Mesothelial cell of epicardium (in vitro differentiated cells): ENCODE measurements at places on chromosomes 3 and 15. TPM values are rescaled to one million over a fixed set of nuclear protein-coding genes. Genes with fewer than 3 reads are reported as not detected.

DNA sequence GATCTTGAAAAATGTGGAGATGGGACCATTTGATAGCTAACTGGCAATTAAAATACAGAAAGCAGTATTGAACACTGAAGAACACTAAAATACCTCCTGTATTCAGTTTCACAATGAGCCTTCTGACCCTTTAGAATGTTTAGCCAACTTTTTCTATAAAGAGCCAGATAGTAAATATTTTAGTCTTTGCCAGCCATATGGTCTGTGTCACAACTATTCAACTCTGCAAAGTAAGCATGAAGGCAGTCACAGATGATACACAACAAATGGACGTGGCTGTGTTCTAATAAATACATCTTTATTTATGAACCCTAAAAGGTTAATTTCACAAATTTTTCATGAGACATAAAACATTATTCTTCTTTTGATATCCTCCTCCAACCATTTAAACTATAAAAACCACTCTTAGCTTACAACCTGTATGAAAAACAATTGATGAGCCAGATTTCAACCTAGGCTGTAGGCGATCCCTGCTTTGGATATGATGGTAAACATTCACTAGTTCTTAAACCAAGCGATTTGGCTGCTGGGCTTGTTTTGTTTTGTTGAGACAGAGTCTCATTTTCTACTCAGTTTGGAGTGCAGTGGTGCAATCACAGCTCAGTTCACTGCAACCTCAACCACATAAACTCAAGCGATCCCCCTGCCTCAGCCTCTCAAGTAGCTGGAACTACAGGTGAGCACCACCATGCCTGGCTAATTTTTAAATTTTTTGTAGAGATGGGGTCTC lies 13.6 kb upstream of the CSPG5 start:
- H3K36me3 ChIP-seq = peaks cover 59% of the 10 kb centered on the region
- no peak overlapping the region for H3K4me3 ChIP-seq
- H3K4me1 ChIP-seq = no peaks in the 10 kb centered on the region

DNA sequence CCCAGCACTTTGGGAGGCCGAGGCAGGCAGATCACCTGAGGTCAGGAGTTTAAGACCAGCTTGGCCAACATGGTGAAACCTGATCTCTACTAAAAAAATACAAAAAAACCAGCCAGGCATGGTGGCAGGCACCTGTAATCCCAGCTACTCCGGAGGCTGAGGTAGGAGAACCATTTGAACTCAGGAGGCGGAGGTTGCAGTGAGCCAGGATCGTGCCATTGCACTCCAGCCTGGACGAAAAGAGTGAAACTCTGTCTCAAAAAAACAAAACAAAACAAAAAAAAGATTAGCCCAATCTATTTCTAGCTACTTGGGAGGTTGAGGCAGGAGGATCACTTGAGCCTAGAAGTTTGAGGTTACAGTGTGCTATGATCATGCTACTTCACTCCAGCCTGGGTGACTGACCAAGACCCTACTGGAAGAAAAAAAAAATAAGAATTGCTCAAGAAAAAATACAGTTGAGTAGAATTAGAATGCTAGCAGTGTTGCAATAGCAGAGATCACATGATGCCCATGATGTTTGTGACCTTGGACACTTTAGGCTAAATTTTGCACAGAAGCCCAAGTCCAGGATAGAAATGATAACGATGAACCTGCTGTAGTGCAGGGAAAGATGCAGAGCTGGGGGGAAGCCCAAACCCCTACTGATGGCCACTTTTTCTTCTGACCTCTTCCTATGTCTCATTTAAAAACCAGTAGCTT lies 162.2 kb downstream of the LPP start:
- H3K36me3 ChIP-seq = no peaks in the 10 kb centered on the region
- peaks cover 6% of the 10 kb centered on the region for H3K4me1 ChIP-seq
- DNase-seq = no peak
- H3K4me3 ChIP-seq = no peak overlapping the region
- no peak overlapping the region for H3K27ac ChIP-seq

- H3K4me1 ChIP-seq = peaks cover 44% of the 10 kb centered on the region
- DNase-seq = no peak
- H3K27me3 ChIP-seq = no peaks in the 10 kb centered on the region
- H3K36me3 ChIP-seq = peaks cover 24% of the 10 kb centered on the region
These were observed 38.6 kb downstream of the ATP1B3 start for GRCh38 chr3:141915016-141915415.

- peaks cover 28% of the 10 kb centered on the region for H3K4me1 ChIP-seq
- H3K27me3 ChIP-seq = no peaks in the 10 kb centered on the region
- H3K4me3 ChIP-seq = no peak overlapping the region
- H3K36me3 ChIP-seq = peaks cover 11% of the 10 kb centered on the region
These were observed 53.9 kb downstream of the MEF2A start for GRCh38 chr15:99619712-99620111.

DNA sequence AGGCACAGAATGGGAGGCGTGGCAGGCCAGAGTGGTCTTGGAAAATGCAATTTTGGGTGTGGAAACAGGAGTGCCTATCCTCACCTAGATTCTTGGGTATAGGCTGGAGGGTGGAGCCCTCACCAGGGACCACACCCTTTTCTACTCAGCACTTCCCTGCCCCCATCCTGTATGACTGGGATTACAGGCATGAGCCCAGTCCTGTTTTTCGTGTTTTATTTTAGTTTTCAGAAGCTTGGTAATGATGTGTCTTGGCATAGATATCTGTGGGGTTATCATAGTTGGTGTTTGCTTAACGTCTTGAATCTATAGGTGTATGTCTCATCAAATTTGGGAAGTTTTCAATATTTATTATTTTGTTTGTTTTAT lies 248.7 kb upstream of the CBLB start:
- no peaks in the 10 kb centered on the region for H3K27me3 ChIP-seq
- H3K4me3 ChIP-seq = no peak overlapping the region
- DNase-seq = no peak
- peaks cover 1% of the 10 kb centered on the region for H3K36me3 ChIP-seq

- no peak overlapping the region for H3K4me3 ChIP-seq
- DNase-seq = no peak
- no peaks in the 10 kb centered on the region for H3K27me3 ChIP-seq
- H3K27ac ChIP-seq = peak overlapping the region; percentile 87
- H3K4me1 ChIP-seq = peaks cover 26% of the 10 kb centered on the region
These were observed 19.2 kb upstream of the MAP6D1 start for GRCh38 chr3:183844606-183845005.

DNA sequence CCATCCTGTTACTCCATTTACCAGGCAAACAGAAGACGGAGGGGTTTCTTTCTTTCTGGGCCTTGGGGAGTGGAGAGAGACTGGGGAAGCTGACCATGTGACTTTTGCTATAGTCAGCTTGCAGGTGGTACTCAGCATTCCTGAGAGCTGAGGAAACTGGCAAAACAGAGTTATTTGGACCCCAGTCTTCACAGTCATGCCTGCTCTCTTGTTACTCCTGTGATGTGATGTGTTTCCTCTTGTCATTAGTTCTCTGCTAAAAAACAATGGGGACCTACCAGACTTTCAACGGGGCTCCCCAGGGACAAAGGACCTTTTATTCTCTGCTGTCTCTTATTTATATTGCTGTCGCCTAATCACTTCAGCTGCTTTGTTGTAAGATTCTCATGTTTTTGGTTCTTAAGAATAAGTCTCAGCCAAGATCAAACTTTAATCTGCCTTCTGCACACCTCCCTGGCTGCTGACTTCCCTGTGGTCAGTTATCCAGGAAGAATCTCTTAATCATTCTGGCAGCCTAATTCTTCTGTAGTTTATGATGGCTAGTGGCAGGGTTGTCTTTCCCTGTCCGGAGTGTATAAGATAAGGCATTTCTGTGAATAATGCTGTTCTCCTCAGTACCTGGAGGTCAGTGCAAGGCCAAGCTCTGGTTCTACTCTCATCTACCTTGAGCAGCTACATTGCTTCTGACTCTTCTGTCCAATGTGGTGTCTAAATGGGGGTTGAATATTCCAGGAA lies 8.8 kb downstream of the STARD9 start:
- H3K4me1 ChIP-seq = peaks cover 34% of the 10 kb centered on the region
- no peaks in the 10 kb centered on the region for H3K36me3 ChIP-seq
- H3K27ac ChIP-seq = no peak overlapping the region
- no peak for DNase-seq
- H3K27me3 ChIP-seq = peaks cover 38% of the 10 kb centered on the region

GRCh38 chr3:101632586-101632985 lies 44.3 kb downstream of the ZBTB11 start:
- no peak overlapping the region for H3K27ac ChIP-seq
- H3K36me3 ChIP-seq = no peaks in the 10 kb centered on the region
- H3K4me3 ChIP-seq = no peak overlapping the region
- peaks cover 6% of the 10 kb centered on the region for H3K27me3 ChIP-seq

The MAP6D1 gene
- total RNA-seq = 4.4 to 6.4 TPM (median 5.3 TPM) in 3 replicates

The RTP3 gene
- total RNA-seq = not detected in 3 replicates

The FSD2 gene
- not detected in 3 replicates for total RNA-seq
